ENCODE measurements at places on chromosomes 6 and 20. TPM values are rescaled to one million over a fixed set of nuclear protein-coding genes. Genes with fewer than 3 reads are reported as not detected.

DDX43 gene
- not detected for total RNA-seq

FNDC11 gene
- 0.86 TPM for total RNA-seq

RBPJL gene
- not detected for total RNA-seq

CLPSL2 gene
- total RNA-seq = not detected

NKX2-2 gene
- not detected for total RNA-seq

LAMP5 gene
- 0.40 TPM for total RNA-seq

HLA-DRA gene
- not detected for total RNA-seq

RNF144B gene
- total RNA-seq = 5.4 TPM

TBXT gene
- not detected for total RNA-seq

ZC3H12D gene
- total RNA-seq = 0.72 TPM

ARG1 gene
- total RNA-seq = not detected

GABRR2 gene
- 0.75 TPM for total RNA-seq

BPIFA1 gene
- total RNA-seq = not detected

LCA5 gene
- 9.2 TPM for total RNA-seq

FGD2 gene
- total RNA-seq = not detected

EDEM2 gene
- 16.5 TPM for total RNA-seq

PRDM13 gene
- not detected for total RNA-seq

TUBB2B gene
- 121 TPM for total RNA-seq

SLC13A3 gene
- total RNA-seq = 19.7 TPM

BTN3A1 gene
- 37.2 TPM for total RNA-seq

BMP5 gene
- 4.9 TPM for total RNA-seq

MOG gene
- 1.4 TPM for total RNA-seq

HSD17B8 gene
- 15.0 TPM for total RNA-seq

SNAI1 gene
- 9.7 TPM for total RNA-seq

LY6G6C gene
- total RNA-seq = 1.4 TPM

ANKRD66 gene
- total RNA-seq = not detected

ABHD16B gene
- not detected for total RNA-seq

HLA-DPA1 gene
- 2.0 TPM for total RNA-seq

TFAP2C gene
- 10.3 TPM for total RNA-seq

CEP85L gene
- total RNA-seq = 20.6 TPM

FRMD1 gene
- total RNA-seq = not detected

FRK gene
- 5.1 TPM for total RNA-seq

TFAP2A gene
- 63.5 TPM for total RNA-seq

All from mesothelial cell of epicardium (in vitro differentiated cells).